Heart left ventricle (tissue), 16 donors: ENCODE measurements at places on chromosomes 7 and 10. TPM values are rescaled to one million over a fixed set of nuclear protein-coding genes. Genes with fewer than 3 reads are reported as not detected.

DNA sequence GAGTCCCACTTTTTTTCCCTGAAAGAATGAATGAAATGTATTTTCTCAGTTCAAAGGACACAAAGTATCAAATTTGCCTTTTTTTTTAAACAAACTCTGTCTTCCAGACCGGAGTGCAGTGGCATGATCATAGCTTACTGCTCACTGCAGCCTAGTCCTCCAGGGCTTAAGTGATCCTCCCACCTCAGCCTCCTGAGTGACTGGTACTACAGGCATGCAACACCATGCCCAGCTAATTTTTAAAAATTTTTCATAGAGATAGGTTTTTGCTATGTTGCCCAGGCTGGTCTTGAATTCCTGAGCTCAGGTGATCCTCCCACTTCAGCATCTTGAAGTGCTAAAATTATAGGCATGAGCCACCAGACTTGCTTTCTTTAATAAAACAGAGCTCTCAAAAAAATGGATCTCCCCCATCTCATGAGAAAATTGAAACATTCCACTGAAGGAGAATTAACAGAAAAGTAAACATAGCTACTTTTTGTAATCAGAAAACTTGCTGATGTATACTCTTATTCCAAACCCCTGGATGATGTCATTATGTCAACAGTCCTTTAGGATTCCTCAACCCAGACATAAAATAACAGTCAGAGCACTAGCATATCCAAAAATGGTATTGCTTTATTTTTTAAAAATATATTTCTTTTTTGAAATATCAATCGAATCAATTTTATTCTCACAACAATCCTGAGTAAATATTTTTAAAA is 12.3 kb upstream of the TRDMT1 start:
- H3K27ac ChIP-seq: no peak overlapping the region
- no peak for DNase-seq
- H3K4me1 ChIP-seq: peaks cover 8% of the 10 kb centered on the region
- no peaks in the 10 kb centered on the region for H3K36me3 ChIP-seq

GRCh38 chr7:35695473-35695850 is 527 bp upstream of the HERPUD2 start:
- peak overlapping the region; percentile 98 for H3K27ac ChIP-seq
- H3K4me3 ChIP-seq: peak overlapping the region; percentile 93
- DNase-seq: no peak
- H3K27me3 ChIP-seq: no peaks in the 10 kb centered on the region
- peaks cover 24% of the 10 kb centered on the region for H3K4me1 ChIP-seq

DNA sequence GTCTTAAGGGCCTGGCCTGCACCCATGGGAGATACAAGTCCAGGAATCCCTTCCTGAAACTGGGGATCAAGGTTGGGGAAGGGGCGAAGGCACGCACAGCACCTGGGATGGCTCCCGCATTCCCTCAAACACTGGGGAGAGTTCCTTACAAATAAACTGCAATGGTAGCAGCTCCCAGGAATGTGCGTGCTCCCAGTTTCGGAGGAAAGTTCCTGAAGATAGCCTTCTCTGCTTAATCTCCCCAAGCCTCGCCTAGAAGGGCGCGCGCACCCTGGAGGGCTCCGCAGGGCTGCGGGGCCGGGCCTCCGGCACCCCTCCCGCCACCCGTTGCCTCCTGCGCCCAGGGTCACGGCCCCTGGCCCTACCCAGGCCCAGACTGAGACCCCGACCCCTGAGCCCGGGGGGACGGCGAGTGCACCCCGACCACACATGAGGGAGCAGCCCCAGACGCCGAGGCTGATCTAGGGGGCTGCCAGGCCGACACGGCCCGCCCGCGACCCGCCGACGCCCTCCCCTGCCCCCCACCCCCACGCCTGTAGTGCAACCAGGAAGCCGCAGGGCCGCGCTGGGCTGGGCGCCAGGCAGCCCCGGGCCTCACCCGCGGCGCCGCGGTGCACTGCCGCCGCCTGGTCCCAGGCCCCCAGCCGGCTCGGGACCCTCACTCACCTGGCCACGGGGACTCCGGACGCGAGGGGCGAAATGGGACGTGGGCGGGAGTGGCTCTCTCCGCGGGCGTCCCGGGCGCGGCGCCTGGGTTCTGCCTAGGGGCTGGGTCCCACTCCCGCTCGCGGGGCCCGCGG is 460 bp downstream of the ANXA11 start:
- peaks cover 71% of the 10 kb centered on the region for H3K4me1 ChIP-seq
- no peaks in the 10 kb centered on the region for H3K36me3 ChIP-seq
- H3K27ac ChIP-seq: peak overlapping the region; percentile 99
- H3K27me3 ChIP-seq: no peaks in the 10 kb centered on the region

DNA sequence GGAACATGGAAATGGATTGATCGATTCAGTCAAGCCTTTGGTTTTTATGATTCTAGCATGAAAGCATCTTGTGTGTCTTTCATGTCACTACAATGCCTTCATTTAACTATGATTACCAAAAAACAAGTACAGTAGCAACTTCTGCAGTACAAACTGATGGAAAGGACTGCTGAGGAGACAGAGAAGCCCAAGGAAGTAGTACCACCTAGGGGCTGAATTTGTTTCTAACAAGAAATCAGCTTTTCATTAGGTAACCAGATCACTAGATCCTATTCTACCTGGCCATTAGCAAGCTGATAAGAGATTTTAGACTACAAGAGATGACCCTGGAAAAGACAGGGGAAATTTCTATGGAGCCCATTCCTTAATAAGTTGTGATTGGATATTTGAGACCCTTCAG is 3.2 kb upstream of the IFIT1 start:
- no peak overlapping the region for H3K4me3 ChIP-seq
- H3K36me3 ChIP-seq: no peaks in the 10 kb centered on the region
- H3K4me1 ChIP-seq: peaks cover 13% of the 10 kb centered on the region
- no peaks in the 10 kb centered on the region for H3K27me3 ChIP-seq

DNA sequence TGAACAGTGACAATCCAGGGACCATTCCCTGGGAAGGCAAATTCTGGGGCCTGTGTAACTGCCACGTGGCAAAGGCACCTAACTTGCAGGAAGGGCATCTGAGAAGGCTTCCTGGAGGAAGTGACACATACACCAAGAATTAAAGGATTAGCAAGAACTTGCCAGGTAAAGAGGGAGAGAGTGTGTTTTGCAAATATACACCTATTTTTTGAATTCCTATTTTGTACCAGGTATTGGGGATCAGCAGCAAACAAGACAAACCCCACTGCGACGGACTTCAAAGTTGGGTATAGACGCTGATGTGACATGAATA is 206.5 kb upstream of the ZMIZ1 start:
- no peak overlapping the region for H3K4me3 ChIP-seq
- H3K27me3 ChIP-seq: no peaks in the 10 kb centered on the region
- no peaks in the 10 kb centered on the region for H3K36me3 ChIP-seq

GRCh38 chr7:131143869-131144268 is 183.8 kb upstream of the MKLN1 start:
- peaks cover 8% of the 10 kb centered on the region for H3K4me1 ChIP-seq
- H3K27ac ChIP-seq: no peak overlapping the region
- no peaks in the 10 kb centered on the region for H3K36me3 ChIP-seq
- no peak overlapping the region for H3K4me3 ChIP-seq
- no peak for DNase-seq
- no peaks in the 10 kb centered on the region for H3K27me3 ChIP-seq

PIP gene
- not detected for total RNA-seq

AGR2 gene
- total RNA-seq: not detected

SFR1 gene
- 6.0 TPM for total RNA-seq

TAF5 gene
- 2.5 TPM for total RNA-seq

TMEM273 gene
- 7.9 TPM for total RNA-seq
